ENCODE measurements at places on chromosomes 1 and 21.

DNA sequence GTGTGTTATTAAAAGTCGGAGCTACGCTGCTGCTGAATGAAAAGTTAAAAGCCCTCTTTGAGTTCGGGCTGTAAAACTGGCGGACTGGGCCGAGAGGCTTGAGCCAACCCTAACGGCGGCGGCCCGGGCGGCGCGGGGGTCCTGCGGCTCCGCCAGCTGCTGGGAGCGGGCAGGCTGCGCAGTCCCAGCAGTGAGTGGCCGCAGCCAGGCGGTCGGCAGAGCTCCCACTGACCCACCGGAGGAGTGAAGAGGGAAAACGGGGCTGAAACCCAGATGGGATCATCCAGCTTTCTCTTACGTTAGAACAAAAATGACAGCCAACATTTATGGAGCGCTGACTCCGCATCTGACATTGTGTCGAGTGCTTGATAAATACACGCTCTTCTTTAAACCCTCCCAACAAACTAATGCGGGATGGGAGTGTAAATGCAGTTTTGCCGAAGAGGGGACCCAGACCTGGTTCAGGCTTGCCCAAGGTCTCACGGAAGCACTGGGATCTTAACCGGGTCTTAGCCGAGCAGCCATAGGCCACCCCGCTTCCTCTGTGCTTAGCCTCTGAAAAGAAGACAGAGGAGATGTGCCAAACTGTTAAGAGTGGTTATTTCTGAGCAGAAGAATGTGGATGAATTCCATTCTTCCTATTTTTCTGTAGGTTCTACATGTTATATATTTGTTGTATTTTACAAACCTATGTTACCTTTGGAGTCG is 3.5 kb downstream of the GRHL3 start:
- no peak for DNase-seq

- no peak for DNase-seq
Observed at GRCh38 chr1:54709547-54710292, 5.9 kb upstream of the TTC4 start.

- no peak for DNase-seq
Observed at GRCh38 chr1:36096500-36097432, 8.1 kb downstream of the ADPRS start.

DNA sequence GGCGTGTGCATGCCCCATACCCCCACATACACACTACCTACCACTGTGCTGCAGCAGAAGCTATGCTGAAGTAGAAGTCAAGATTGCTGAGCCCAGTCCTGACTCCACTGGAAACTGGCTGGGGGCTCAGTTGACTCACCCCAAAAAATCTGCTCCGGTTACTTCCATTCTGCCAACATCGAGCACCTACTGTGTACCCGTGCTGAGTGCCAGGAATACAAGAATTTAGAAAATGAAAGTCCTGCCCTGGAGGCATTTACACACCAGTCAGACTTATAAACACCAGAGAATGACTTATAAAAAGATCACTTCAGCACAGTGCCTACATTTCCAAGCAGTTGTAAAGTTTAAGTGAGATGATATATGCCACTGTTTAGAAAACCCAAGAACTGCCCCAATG is 99.1 kb downstream of the NMNAT2 start:
- no peak for DNase-seq

DNA sequence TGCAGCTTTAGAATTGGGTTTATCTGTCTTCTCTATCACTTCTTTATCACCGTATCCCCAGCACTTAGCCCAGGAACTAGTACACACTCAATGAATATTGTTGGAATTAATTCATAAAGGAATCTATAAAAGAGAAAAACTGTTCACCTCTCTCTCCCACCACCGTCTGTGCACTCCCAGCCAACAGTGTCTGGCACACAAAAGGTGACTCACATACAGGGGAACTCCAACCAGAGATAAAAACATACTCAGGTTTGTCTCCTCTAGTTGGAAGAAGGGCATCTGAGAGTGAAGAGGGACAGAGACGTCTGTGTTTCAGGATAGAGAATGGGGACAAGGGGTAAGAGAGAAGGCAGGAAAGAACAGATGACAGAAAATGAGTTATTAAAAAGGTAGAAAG is 10.0 kb downstream of the ITLN1 start:
- DNase-seq, result no peak

- DNase-seq, result no peak
Observed at GRCh38 chr1:170252851-170253579, 107.3 kb downstream of the NTMT2 start.

- no peak for DNase-seq
Observed at GRCh38 chr21:44670642-44671432, 4.1 kb upstream of the KRTAP12-2 start.

GRCh38 chr21:14554948-14555347 is 8.8 kb upstream of the SAMSN1 start:
- DNase-seq, result no peak

- no peak for DNase-seq
Observed at GRCh38 chr1:108792420-108792819, 45.9 kb downstream of the STXBP3 start.

DNA sequence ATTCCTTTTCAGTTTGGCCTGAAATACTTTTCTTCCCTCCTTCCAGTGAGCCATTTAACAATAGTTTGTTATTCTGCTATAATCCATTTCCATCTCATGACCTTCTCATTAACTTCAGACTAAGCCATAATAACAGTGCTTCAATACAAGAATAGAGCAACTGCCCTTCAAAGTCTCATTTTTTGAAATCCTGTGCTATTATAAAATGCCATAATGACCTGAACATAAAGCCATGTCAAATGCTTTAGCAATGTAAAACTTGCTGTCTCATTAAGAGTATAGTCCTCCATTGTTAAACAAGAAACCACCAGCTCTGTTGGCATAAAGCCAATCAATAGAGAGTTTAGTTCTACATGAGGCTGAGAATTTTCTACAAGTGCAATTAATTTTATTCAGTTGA is 9.6 kb upstream of the PIGK start:
- DNase-seq, result no peak

DNA sequence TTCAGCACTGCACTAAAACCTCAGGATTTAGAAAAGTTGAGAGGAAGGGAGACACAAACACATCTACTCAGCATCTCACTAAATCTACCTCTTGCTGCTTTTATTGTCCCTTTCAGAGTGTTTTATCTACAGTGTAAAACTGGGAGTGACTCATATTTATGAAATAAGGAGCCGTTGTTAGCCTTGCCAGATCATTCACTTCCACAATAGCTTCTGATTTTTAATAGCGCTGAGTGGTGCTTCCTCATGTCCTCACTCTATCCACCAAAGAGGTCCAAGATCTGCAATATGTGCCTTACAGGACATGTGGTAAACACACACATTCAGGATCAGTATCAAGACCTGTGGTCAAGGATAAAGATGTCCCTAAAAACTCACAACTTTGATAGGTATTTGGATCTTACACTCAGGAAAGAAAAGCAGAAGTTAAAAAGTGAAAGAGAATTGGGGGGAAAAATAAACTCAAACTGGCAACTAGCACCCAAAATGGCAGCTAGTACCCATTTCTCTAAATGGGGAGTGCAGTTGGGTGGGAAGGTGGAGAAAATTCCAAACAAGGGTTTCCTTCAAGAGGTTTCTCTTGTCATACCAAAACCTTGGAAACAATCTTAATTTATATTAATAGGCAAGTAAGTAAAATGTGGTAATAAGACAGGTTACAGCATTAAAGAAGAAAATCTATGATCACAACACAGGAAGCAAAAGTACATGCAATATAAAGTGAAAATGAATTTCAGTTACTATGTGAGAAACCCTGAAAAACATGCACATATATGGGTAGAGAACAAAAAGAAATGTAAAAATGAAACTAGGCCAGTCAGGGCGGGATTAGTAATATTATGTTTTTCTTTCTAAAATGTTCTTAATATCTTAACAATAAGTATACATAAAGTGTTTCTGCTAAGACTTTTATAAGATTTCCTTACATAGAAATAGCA is 15.9 kb downstream of the DUSP10 start:
- DNase-seq, result no peak

DNA sequence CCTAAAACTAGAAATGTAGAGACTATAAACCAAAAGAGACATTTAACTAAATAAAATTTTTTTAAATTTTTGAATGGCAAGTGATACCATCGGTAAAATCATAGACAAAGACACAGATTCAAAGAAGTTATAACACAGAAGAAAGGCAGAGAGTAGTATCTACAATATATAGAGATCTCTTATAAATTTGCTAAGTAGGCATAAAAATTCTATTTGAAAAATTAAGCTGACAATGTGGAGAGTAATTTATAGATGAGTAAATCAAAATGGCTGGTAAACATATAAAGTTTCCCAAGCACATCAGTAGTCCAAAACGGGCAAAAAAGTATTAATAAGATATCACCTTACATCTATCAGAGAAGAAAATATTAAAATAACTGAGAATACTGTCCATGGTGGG is 1061.0 kb downstream of the ADGRL2 start:
- no peak for DNase-seq

GRCh38 chr1:235979716-235980333 is 85.1 kb downstream of the NID1 start:
- no peak for DNase-seq

GRCh38 chr1:176847052-176847451 is 317.5 kb downstream of the ASTN1 start:
- DNase-seq, result no peak

DNA sequence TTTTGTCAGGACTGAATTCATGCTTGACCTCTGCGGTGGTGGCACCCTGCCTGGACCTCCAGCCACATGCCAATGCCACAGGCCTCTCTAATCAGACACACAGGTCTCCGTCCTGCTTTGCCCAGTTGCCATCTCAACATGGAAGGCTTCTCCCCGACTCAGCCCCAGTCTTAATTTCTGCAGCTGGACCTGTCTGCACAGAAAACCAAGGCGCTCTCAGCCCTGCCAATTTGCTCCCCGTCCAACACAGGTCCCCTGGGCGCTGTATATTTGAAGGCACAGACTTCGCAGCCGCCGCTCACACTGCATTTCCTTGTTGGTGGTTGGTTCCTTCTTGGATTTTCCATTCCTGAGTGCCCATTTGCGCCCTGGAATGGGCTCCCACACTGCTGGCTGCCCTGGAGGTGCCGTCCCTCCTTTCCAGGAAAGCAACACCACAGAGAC is 28.0 kb upstream of the PLEKHG5 start:
- no peak for DNase-seq

DNA sequence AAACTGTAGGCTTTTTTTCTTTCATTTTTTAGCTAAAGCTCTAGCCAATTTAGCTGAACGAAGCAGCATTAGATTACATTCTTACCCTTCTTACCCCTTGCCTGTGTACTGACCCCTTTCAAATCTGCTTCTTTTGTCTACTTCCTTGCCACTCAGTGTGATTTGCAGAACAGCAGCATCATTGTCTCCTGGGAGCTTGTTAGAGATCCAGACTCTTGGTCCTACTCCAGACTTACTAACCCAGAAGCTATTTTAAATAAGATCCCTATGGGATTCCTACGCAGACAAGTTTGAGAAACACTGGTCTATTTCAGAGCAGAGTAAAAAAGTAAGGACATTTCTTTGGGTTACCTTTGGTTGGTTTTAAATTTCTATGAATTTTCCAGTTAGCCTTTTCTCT is 13.8 kb downstream of the LRRC39 start:
- no peak for DNase-seq

GRCh38 chr1:16617778-16618580 is 4.6 kb upstream of the NBPF1 start:
- DNase-seq, result no peak

DNA sequence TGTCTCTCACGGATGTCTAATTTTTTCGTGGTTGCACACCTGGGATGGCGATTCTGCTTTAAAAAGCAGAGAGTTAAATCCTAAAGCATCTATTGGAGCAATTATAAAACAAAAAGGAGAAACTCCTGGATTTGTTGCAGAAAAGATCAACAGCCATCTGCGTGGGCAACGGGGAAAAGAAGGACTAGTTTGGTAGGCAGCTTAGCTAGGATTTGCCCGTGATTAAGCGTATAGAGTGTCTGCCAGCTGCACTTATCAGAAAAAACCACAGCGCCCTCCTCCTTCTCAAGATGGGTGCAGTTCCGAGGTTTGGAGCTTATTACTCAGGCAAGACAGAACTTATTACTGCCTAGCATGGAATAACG is 526 bp upstream of the SLC25A24 start:
- no peak for DNase-seq

GRCh38 chr1:214438530-214438929 is 112.9 kb downstream of the PTPN14 start:
- DNase-seq, result no peak

DNA sequence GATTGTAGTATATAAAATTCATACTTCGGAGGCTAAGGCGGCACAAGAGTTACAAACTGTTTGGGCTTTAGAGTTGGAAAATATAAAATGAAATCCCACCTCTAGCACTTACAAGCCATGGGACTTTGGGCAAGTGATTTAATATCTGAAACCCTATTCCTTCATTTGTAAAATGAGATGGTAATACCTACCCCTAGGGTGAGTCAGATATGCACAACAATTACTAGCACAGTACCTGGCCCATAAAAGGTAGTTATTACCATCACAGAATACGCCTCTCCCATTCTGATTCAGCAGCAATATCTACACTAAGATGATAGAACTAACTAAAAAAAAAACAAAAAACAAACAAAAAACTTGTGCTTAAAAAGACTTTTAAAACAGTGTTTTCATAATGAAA is 3.5 kb downstream of the KLHL12 start:
- no peak for DNase-seq

DNA sequence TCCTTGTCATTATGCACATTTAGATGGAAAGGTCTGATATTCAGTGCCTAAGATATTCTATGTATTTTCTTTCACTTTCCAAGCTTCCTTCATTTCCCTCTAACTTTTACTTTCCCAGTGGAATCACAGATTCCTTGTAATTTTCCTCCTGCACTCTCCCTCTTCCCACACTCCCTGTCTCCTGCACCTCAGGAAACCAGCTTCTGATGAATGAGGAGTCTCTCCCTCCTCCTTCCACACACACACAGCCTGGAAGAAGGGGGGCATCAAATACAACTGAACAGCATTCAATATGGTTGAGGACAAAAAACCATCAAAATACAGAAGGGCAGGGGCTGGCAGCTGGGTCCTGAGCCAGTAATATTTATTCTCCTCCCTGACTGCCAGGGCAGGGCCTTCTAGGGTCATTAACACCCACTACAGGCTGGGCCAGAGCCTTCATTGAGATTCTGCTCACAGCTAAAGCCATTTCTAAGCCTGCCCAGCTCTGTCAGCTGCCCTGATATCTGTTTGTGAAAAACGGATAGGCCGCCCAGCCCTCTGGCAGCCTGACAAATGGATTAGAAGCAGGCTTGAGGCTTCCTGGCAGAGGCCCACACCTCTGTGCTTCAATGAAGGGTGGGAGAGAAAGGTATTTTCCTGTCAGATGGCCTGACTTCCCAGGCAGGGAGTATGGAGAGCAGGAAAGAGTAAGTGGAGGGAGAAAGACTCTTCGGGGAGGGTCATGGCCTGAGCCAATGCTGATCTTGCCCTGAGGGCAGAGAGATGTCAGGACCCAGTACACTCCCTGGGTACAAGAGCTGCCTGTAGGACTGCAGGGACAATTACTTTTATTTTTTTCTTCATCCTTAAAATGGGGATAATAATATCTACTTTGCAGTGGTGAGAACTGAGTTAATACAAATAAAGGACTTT is 138.9 kb upstream of the SPATA6 start:
- no peak for DNase-seq

DNA sequence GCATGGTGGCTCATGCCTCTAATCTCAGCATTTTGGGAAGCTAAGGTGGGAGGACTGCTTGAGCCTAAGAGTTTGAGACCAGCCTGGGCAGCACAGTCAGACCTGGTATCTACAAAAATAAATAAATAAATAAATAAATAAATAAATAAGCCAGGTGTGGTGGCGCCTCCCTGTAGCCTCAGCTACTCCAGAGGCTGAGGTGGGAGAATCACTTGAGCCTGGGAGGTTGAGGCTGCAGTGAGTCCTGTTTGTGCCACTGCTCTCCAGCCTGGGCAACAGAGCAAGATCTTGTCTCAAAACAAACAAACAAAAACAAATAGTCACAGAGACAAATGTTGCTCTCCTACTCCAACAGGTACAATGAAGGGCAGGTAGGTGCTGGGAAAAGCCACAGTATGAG is 242.4 kb upstream of the POU3F1 start:
- DNase-seq, result no peak
